HS-27A (cell line): ENCODE measurements at places on chromosomes 12 and 14.
A peak's percentile ranks its signal among the peaks of the same experiment; 100 is the strongest.

- no peak for DNase-seq
Observed at GRCh38 chr14:75928690-75929181, 53.1 kb downstream of the TGFB3 start.

GRCh38 chr12:49543914-49544815 is 5.3 kb downstream of the KCNH3 start:
- no peak for DNase-seq

- peak; percentile 69 for DNase-seq
Observed at GRCh38 chr14:70789361-70789760, 20.0 kb downstream of the MAP3K9 start.

- no peak for DNase-seq
Observed at GRCh38 chr14:96578619-96579018, 76.4 kb downstream of the PAPOLA start.

DNA sequence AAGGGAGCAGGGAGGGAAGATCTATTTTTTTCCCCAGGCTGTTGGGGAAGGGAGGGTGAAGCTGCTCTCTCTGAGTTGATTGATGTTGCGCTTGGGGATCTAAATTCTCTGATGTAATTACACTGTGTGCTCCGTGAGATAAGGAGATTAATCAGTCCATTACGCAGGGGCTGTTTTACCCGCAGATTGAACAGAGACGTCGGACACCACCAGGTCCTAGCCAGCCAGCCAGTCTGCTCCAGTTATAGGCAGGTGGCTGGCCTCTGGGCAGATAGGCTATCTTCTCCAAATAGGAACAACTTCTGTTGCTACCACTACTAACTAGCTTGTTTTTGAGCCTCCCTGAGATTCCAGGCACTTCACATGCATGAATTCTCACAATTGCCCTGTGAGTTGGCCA is 91.1 kb downstream of the SRRM4 start:
- DNase-seq: no peak

DNA sequence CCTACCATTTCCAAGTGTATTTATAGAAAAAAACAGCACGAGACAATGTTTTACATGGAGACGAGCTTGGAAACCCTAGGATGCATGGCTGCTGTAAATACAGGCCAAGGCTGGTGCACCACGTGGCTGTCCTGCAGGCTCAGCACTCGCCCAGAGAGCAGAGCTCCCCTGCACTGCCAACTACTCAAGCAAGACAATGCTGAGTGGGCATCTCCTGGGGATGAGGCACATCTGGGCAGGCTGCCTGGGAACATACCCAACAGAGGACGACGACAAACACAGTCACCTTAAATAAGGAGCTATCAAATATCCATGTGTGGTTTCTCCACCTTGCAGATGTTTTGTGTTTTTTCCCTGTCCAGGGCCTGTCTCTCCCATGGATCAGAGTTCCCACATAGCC is 128.3 kb upstream of the PRMT8 start:
- DNase-seq: no peak

- no peak for DNase-seq
Observed at GRCh38 chr14:104651876-104652260, 37.5 kb upstream of the INF2 start.

DNA sequence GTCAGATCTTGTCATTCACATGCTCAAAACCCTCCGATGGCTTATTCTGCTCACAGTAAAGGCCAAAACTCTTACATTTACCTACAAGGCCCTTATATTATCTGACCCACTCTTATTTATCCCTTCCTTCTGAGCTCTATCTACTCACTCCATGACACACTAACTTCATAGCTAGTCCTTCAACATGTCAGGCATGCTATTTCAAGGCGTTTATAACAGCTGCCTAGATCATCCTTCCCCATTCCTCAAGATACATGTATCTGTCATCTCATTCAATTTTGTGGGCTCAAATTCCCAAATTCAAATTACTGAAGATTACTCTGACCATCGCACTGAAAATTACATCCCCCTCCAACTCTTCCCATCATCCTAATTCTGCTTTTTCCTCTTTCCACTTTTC is 6.9 kb downstream of the MIS18BP1 start:
- DNase-seq: no peak

DNA sequence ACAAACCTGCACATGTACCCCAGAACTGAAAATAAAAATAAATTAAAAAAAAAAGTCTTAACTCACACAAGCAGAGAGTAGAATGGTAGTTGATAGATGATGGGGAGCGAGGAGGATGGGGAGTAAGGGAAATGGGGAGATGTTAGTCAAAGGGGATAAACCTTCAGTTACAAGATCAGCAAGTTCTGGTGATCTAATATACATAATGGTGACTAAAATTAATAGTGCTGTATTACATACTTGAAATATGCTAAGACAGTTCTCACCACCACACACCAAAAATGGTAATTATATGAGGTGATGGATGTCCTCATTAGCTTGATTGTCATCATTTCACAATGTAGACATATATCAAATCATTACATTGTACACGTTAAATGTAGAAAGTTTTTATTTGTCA is 3.2 kb upstream of the C12orf42 start:
- no peak for DNase-seq

- DNase-seq: no peak
Observed at GRCh38 chr14:70660967-70661893, 19.5 kb downstream of the TTC9 start.

DNA sequence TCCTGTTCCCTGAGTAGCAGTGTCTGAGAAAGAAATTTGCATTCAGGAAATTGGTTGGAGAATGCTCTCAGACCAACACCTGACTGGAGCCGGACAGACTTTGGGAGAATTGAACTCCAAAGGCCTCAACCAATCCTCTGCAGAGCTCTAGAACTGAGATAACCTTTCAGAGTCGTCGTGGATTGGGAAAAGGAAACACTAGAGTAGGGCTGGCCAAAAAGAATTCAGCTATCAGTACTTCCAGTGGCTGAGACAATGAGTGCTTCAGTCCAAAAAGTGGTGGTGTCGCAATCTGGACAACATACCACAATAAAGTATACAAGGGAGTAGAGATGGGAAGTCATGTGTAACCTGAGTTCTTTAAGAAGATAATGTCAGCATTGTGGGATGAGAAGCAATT is 377.1 kb downstream of the SLC16A7 start:
- DNase-seq: no peak

DNA sequence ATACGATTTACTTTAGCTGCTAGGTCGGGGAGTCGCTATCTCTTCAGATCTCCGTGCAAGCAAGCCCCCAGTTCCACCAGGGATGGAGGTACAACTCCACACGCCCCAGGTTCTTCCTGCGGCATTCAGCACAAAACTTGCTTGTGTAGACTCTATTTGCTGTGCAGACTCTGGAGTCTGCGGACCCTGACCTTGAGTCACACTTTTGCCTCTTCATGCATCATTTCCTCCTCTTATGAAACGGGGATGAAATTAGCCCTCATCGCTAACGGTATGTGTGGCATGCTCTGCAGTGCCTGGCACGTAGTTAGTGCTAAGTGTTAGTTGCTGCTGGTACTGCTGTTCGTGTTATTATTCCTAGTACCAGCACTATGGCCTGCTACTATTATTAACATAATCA is 84.4 kb downstream of the TMEM132D start:
- DNase-seq: no peak

DNA sequence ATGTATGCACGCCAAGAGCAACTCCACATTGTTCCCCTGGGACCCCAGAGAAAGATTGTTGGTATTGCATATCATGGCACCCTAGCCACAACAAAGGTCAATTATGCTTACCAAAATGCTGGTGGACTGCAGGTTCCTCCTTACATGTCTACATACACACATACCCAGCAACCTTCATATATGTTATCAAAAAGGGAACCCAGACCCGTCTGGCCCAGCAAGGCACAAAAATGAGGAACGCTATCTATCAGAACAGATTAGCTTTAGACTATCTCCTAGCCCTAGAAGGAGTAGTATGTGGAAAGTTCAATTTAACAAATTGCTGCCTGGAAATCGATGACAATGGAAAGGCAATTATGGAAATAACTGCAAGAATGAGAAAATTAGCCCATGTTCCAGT is 61.5 kb downstream of the DHRS2 start:
- no peak for DNase-seq

DNA sequence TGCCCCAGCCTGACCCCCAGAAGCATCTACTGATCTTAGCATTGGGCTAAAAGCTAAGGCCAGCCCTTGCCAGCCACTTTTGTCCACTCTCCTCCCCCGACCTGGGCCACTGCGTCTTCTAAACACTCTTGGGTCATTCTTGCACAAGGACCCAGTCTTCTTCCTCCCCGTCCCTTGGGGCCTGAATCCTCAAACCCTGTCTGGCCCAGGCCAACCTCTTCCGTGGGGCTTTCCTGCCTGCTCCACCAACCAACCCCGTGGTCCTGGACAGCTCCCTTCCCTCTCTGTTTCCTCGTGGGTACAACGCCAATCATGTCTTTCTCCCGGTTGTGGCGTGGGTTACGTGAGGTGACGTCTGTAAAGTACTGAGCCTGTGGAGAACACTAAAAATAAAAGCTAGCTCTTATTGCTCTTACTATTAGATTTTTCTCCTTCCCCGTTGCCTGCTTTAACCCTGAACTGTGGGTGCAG is 21.5 kb downstream of the FAM222A start:
- DNase-seq: no peak

GRCh38 chr12:4423528-4424195 is 22.0 kb downstream of the FGF6 start:
- no peak for DNase-seq

DNA sequence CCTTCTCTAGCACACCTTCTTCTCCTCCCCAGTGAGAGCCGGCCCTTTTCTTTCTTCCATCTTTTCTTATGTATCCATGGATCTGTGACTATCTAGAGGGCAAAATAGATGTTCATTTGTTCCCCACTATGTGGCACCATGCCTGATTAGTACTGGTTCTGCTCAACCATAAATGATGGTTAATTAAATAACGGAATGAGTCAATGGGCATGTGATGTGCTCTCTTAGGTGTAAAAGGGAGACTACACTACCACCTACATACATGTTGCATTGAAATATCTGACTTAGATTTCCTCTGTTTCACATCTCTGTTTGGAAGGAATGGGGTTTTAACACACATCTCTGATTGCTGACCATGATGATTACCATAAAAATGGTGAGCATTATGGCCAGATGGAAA is 116.5 kb downstream of the BTG1 start:
- DNase-seq: no peak

DNA sequence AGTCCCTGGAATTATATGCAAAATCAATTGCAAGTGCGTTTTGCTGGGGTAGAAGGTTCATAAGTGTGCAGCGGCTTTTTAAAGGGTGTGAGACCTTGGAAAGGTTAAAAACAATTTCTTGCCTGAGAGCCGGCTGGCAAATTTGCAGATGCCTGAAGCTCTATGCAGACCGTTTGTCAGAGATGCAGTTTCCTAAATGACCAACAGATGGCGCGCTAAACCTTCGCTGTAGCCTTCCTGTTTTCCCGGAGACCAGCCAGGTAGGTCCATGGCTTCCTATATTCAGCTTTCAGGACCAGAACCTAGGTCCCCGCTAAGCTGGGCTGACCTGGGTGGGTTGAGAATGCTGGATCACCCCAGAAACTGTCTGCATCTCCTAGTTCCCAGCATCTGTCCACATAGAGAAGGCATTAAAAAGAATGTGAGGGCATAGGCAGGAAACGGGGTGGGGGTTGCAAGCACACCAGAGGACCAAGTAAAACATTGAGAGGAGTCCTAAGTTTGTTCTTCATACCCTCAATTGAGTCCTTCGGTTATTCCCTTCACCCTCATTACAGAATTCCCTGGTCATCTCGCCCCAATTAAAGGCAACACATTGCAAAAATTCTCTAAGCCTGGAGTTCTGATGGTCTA is 5.7 kb upstream of the NOS1 start:
- DNase-seq: peak; percentile 11

- DNase-seq: no peak
Observed at GRCh38 chr14:64075613-64076005, 218.6 kb downstream of the ESR2 start.

DNA sequence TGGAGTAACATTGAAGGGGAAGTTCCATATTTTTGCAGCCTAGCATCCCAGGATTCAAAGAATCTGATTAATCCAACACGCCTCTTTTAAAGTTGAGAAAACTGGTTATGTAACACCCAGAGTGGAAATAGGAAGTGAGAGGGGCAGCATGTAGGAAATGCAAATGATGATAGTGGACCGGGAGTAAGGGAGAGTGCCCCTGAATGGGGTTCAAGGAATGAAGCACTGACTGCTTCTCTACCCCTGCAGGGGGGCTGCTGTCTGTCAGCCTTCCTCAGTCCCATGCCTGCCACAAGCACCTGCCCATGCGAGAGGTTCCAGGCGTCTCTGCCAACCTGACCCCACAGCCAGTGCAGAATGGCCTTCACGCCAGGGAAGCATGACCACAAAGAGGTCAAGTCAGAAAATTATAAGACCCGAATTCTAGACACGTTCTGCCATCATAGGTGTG is 126.5 kb upstream of the CCND2 start:
- DNase-seq: no peak

GRCh38 chr14:75277008-75277814 is 1.4 kb upstream of the FOS start:
- no peak for DNase-seq

- no peak for DNase-seq
Observed at GRCh38 chr14:99850709-99851108, 57.5 kb downstream of the EML1 start.

DNA sequence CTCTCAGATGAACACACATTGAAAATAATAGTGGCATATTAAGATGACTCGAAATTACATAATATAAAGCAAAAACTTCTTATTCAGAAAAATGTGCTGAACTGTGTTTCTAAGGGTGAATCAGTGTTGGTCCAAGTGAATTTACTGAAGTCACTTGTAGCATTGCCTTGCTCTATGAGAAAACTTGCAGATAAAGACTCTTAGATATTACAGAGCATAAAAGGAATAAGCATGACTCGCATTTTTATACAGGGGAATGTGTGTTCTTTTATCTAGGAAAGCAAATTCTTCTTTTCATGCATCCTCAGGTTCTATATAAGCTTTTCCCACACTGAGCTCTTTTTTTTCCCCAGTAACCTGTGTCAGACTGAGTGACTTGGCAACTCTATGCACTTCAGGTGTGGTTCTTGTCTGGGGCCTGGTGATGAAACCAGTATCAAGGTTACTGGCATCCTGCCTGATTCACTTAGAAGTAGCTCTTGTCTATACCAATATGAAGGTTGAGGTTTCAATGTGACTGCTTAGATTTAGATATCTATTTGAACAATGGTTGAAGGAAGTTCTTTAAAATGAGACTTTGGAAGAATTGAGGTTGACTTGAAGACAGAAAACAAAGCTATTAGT is 76.1 kb downstream of the OTOGL start:
- no peak for DNase-seq

DNA sequence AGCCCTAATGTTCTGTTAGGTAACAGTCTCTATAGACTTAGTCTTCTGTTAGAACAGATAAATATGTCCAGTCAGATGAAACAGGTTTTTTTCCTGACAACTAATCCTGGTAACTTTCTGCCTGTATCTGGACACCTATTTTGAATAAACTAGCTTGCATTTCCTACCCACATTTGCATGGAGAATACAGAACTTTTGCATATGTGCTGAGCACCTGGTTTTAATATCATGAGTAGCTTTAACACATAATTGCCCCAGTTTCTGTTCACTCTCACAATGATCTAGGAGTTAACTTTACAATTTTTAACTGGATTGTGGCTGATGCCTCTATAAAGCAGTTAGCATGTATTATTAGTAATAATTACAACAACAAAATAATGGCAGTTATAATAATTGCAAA is 111.7 kb downstream of the KTN1 start:
- no peak for DNase-seq

- DNase-seq: no peak
Observed at GRCh38 chr12:89156862-89157262, 195.4 kb downstream of the DUSP6 start.
